ENCODE measurements at places on chromosomes 13 and 19.

- DNase-seq, result no peak
Observed at GRCh38 chr19:40601134-40601974, at the start of gene LTBP4. TSS of gene LTBP4 (plus strand) at chr19:40601369. CDS start at chr19:40601388, 19 bp downstream.

DNA sequence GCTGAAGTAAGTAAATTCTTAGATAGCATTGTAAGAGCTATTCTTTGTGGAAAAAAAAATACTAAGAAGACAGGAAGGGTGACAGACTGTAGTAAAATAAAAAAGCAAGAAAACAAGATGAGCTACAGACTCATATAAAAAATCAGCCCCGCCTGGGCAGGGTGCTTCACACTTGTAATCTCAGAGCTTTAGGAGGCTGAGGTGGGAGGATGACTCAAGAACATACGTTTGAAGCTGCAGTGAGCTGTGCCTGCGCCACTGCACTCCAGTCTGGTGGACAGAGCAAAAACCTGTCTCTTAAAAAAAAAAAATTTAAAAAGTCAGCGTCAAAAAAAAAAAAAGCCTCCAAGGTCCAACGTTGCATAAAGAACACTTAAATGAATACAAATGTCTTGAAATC is 102.1 kb downstream of the VWA8 start:
- DNase-seq, result no peak

- DNase-seq, result no peak
Observed at GRCh38 chr19:50178859-50179537, 15.9 kb upstream of the IZUMO2 start.

- DNase-seq, result no peak
Observed at GRCh38 chr13:114219392-114219791, 15.3 kb upstream of the CDC16 start.

GRCh38 chr19:1362387-1363257 is 21.1 kb upstream of the NDUFS7 start:
- no peak for DNase-seq

DNA sequence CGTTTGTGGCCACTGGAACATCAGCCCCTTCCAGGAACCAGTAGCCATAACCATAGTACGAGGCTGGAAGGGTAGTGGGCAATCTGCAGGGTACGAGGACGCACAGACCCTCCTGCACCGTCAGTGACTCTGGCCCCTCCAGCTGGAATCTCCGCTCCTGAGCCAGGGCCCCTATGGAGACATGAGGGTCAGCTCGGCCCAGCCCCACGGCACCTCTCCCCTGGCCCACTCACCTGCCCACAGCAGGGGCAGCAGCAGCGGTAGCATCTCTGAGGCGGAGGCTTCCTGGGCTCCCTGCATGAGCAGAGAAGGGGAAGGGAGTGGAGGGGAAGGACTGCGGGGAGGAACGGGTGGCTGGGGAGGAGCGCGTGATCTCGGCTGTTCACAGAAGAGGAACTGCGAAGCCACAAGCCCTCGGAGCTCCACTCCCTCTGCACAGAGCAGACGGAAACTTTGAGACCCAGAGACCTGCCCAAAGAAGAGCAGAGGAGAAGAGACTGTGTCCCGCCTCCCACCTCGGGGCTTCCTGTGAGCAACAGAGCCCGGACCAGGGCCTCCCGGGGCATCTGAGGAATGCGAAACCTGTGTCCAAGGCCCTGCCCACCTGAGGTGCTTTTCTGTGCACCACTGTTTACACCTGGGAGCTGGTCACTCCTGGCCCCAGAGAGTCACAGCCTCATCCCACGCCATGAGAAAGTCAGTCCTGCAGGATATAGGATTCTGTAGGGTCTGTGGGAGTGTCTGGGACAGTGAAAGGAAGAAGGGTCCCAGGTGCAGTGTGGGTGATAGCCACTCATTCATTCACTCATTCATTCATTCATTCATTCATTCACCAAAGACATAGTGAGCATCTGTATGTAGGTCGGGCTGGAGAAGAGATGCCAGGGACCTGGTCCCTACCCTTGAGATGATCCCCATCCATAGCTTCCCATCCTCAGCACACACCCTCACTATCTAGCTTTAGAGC is at the start of gene SIGLEC6:
SIGLEC6 (minus strand) TSS at position 322 of the 967 bp plus-strand sequence; CDS start at position 300, 22 bp downstream.
- DNase-seq, result no peak

DNA sequence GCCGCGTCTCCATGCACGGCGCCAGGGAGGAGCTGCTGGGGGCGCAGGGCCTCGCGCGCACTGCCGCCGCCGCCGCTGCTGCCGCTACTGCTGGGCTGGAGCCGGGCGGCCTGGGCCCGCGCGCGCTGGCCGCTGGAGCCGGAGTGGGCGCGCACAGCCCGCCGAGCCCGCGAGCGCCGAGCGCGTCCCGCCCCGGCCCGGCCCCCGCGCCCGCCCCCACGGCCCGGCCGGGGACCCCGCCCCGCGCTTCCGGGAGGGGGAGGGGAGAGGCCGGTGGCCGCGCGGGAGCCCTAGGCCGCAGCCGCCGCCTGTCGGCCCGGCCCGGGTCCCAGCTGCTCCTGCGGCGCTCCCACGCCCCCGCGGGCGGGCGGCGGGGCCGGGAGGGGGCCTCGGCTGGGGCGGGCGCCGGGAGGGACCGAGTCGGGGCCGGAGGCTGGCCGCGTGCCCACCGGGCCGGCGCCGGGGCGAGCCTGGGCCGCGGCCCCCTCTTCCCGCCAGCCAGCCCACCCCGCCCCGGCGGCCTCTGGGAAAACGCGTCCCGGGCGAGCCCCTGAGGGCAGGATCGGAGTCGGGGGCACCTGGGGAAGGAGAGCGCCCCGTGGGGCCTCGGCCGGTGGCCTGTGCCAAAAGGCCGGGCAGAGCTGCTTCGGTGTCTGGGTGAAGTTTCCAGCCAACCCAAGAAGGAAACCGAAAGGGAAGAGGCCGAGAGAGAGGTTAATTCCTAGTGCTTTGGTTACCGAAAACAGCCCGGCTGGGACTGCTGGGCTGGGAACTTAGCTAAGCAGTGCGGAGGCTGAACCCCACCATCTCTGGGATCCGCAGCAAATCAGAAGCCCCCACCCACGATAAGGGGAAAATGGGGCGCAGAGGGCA is at the start of gene STK24:
STK24 (minus strand) TSS at position 145 of the 873 bp plus-strand sequence. CDS start 321 bp downstream, outside the sequence.
- peak; percentile 29 for DNase-seq

DNA sequence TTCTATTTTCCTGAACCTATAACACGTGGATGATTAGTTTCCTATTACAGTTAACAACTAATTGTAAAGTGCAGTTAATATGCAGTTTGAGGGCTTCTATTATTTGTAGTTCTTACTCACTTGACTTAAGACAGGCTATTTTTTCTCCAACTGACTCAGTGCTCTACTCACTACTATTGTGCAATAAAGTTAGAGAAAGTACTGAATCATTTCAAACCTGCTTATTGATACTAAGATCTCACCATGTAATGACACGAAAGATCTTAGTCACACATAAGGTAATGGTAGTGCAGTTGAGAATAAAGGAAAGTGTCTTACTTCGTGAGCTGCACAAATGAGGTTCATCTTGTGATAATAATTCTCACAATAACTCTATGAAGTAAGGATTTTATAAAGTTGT is 22.8 kb upstream of the ITM2B start:
- peak; percentile 24 for DNase-seq

GRCh38 chr13:27977476-27978300 is 8.6 kb upstream of the CDX2 start:
- DNase-seq, result no peak

GRCh38 chr13:62294244-62294643 is 878.6 kb upstream of the PCDH20 start:
- no peak for DNase-seq

- no peak for DNase-seq
Observed at GRCh38 chr13:95516021-95516420, 36.5 kb upstream of the CLDN10 start.

DNA sequence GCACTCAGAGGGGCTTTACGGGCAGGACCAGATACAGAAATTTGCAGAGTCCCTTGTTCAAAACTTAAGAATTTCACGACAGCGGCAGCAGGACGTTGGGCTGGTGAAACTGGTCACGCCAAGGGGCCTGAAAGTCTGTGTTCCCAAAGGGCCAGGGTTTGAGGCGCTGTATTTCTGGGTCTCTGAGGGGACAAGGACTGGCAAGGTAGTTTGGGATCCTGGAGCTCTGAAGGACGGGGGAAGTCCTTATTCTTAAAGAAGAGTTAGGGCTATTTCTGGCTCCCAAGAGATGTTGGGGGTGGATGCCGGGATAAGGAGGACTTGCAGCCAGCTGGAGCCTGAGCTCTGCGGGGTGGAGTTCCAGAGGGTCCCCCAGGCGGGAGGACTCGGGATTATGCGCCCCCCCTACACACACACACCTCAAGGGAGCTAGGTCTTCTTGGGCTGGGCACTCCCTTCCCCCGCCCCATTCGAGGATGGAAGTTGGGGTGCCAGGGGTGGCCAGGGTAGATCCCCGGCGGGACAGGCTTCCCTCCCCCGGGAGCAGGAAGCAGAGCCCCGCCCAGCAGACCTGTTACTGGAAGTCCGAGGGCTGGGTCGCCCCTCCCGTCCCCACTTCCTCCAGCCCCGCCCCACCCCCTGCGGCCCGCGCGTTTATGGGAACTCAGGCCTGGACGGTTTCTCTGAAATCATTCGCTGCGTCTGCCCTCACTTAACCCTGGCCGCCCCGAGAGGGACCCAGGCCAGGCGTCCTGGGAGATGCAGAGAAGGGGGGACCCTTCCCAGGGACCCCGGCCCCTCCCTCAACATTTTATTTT is 5.6 kb downstream of the BCL3 start:
- DNase-seq, result no peak

DNA sequence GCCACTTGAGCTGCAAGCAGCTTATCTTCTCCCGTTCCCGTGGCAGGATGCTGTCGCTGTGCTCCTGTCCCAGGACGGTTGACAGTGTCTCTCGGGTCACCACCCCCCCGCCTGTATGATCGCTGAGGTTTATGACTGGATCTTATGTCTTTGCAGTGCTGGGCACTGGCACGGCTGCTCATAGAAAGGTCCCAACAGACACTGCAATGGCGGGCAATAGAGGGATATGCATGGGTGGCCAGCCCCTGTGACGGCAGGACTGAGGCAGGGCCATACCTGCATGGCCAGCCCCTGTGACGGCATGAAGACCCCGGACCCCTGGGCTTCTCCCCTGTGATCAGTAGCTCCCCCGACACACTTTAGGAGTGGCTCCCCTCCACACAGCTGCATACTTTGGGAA is 307.2 kb downstream of the TEX29 start:
- DNase-seq, result no peak

GRCh38 chr19:16771618-16772017 is 52.0 kb downstream of the NWD1 start:
- peak; percentile 32 for DNase-seq

- DNase-seq, result no peak
Observed at GRCh38 chr13:50126263-50126992, 111.2 kb downstream of the KCNRG start.

DNA sequence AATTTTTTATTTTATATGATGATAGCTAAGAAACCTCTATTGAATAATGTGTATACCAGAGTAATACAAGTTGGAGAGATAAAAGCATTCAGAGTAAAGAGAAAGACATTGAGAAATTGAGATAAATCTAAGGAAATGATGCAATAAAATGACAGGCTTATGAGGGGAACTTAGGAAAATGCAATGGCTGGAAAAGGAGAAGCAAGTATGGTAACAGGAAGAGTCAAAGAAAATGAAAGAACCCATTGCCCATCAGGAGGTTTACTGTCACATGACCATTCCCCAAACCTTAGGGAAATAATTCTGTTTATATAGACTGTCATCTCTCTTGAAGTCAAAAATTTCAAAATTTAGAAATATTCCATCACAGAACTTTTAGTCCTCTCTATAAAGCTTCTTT is 808.0 kb upstream of the PRR20A start:
- DNase-seq, result no peak

DNA sequence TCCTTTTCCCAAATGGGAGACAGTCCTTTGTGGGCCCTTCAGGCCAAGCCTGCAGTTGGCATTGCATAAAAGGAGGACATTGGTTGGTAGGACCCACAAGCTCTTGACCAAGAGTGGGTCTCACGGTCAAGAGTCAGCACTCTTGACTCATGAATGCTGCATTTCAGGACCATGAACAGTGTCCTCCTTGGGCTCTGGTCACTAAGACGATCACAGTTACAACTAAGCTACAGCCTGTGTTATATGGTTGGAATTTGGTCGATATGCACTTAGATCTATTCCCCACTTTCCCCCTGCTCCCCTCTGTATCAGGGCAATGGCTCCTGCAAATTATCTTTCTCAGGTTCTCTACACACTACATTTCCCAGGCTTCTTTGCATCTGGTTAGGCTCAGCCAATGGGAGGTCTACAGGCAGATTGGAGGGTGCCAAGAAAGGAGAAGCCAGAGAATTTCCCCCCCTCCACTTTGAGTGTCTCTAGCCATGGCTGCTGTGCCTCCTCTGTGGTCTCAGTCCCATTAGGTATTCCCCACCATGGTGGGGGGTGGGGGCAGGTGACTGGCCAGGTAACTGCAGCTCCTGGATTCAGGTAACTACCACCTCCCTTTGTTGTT is 3.1 kb upstream of the OLFM2 start:
- DNase-seq, result no peak

DNA sequence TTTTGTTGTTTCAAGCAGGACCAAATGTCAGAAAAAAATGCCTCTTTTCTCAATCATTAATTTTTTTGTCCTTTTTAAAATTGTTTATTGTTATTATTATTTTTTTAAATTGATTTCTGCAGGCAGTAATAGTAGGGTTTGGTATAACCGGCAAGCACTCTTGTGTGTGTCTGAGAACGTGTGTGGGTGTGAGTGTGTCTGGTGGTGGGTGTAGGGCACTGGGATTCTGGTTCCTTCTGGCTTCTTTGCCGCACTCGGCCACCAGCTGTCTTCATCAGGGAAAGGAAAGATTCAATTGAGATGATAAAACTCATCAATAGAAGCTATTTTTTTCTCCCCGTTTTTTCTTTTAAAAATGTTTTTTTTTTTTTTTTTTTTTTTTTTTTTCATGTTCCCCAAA is 56.4 kb downstream of the IER2 start:
- no peak for DNase-seq

GRCh38 chr13:67130444-67130843 is 99.7 kb downstream of the PCDH9 start:
- no peak for DNase-seq

GRCh38 chr19:28386066-28386465 is 826.9 kb downstream of the UQCRFS1 start:
- no peak for DNase-seq

DNA sequence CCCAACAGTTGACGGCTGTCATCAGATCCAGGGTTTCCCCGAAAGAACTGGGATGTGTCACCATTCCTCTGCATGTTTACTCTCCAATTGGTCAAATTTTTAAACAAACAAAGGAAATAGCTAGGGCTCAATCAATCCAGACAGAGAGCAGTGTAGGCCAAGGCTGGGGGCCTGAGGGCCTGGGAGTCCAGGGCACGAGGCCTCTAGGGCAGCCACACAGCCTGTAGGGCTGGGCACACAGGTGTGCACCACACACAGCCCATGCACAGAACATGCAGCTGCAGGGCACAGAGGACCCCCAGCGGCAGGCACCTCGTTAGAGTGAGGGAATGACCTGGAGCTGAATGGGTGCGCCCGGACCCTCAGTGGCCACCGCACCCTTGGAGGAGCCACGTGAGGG is 9.5 kb downstream of the MIER2 start:
- DNase-seq, result no peak

GRCh38 chr19:15251749-15252397 is 19.6 kb upstream of the EPHX3 start:
- peak; percentile 86 for DNase-seq

- DNase-seq, result peak; percentile 48
Observed at GRCh38 chr19:45406226-45407090, at the start of gene POLR1G. TSS of gene POLR1G (plus strand) at chr19:45406644. CDS start at chr19:45406697, 53 bp downstream.
